ENCODE measurements at places on chromosomes 5 and 9.

DNA sequence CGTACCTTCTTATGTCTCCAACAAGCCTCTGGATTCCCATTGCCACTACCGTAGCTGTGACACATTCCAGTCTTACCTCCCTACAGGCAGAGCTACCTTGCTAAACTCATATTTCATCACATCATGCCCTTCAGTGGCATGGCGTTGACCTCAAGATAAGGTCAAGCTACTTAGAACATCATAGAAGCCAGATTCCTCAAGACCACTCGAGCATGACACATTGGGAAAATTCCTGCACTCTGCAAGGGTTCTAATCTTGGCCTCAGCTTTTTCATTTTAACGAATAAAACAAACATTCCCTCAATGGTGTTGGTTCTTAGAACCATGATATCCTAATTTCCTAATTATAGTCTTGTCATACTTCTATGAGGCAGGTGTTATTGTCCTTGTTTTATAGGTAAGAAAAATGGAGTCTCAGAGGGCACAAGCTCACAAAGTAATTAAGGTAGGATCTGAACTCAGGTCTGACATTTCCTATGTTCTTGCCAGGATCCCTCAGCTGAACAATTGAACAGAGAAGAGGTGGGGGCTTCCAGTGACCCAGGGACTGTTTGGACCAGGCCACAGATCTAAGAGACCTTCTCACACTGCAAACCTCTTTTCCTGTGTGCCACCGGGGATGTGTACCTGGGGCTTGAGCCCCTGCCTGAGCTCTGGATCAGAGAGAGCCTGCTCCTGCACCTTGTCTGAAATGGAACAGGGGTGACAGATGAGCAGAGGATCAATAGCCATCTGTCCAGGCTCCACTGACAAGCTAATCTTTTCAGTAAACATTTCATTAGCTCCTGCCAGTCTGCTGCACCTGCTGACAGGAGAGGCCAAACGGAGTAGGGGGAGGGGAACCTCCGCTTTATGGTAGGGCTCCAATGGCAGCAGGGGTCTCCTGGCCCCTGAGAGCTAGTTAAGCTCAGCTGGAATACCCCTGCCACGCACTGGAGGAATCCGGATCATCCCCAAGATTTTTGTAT, 49.3 kb downstream of the ALG2 start:
- no peak for DNase-seq

DNA sequence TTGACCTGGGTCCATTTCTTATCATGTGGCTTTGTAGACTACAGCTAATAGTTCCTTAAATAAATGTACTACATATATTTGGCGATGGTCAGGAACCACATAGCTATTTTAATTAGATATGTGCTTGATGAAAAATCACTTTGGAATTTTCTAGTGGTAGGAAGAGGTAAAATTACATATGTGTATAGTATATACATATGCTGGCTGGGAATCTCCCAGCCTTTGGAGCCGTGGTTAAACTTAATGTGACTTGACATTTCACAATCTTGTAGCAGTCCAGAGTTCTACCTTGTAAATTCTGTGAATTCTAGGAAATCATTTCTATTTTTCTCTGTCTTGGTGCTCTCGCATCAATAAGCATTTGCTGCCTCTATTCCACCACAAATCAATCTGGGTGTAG, 565.0 kb downstream of the DMRTA1 start:
- no peak for DNase-seq

- no peak for DNase-seq
Measured at GRCh38 chr5:176906126-176906525, 7.0 kb upstream of the HK3 start.

DNA sequence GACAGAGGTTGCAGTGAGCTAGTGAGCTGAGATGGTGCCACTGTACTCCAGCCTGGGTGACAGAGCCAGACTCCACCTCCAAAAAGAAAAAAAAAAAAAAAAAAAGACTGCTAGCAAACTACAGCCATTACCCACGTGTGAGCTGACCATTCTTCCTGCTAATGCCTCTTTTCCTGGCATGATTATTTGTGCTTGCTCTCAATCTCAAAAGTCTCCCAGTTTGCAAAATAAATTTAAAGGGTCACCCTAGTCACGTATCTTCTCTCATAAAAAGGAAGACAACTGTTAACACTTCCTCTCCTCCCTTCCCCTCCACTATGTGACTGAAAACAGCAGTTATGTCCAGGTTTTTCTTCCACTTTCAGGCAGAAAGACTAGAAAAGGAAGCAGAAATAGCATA, 37.2 kb downstream of the TRIM36 start:
- no peak for DNase-seq

- no peak for DNase-seq
Measured at GRCh38 chr5:172904643-172905345, 54.4 kb upstream of the RPL26L1 start.

DNA sequence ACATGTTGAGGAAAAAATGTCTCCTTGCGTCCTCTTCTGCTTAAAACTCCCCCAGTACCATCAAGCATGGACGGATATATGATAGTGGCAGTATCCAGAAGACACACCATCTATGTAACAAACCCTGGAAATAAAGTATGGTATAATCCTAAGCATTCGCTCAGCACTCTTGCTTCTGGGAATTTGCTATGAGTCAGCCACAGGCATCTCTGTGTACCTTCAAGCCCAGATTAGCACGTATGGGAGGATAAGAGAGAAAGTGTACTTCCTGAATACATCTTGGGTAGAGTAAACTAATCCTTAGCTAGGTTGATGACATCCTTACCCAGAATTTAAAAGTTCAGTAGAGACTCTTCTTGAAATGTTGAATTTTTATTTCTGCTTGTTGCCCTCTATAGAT, 71.2 kb downstream of the GHR start:
- DNase-seq = no peak

- no peak for DNase-seq
Measured at GRCh38 chr9:70888471-70888870, 232.9 kb downstream of the TRPM3 start.

DNA sequence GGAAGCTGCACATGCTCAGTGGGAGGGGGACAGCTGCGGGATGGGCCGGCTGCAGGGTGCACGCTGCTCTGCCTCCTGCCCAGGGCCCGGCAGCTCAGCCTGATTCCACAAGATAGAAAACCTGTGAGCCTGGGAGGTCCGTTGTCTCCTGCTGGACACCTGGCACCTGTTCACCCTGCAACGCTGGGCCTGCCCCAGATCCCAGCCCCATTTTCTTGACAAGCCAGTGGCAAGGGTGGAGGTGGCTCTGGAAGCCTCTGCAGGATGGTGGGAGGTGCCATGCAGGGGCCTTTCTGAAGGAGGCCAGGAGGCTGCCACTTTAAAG, 68.1 kb upstream of the RNF130 start:
- DNase-seq = no peak

GRCh38 chr9:34498553-34498952, 24.2 kb downstream of the ENHO start:
- no peak for DNase-seq

GRCh38 chr9:78295731-78296130, 1.2 kb upstream of the PSAT1 start:
- DNase-seq = no peak

- no peak for DNase-seq
Measured at GRCh38 chr9:122347348-122348287, 23.2 kb upstream of the PTGS1 start.

GRCh38 chr9:14412775-14413174, 98.8 kb upstream of the NFIB start:
- DNase-seq = no peak

DNA sequence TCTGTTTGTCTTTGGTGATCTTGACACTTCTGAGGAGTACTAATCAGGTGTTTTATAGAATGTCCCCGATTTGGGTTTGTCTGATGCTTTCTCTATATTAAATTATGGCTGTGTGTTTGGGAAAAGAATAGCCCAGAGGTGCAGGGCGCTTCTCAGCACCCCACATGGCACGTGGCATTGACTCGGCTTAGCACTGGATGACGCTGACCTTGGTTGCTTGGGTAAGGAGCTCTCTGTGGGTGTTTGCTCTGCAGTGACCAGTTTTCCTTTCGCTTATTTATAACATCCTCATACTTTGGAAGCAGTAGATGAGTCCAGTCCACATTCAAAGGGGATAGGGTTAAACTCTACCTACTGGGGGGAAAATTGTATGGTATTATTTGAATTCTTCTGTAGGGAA, 12.5 kb upstream of the FAM120AOS start:
- DNase-seq = no peak

Data from cortex of kidney (tissue), 1 donor.